ENCODE measurements at places on chromosomes 11 and 22. TPM values are rescaled to one million over a fixed set of nuclear protein-coding genes. Genes with fewer than 3 reads are reported as not detected.
A peak's percentile ranks its signal among the peaks of the same experiment; 100 is the strongest.

PTGDR2 gene
- total RNA-seq, result 0.18 TPM

DNA sequence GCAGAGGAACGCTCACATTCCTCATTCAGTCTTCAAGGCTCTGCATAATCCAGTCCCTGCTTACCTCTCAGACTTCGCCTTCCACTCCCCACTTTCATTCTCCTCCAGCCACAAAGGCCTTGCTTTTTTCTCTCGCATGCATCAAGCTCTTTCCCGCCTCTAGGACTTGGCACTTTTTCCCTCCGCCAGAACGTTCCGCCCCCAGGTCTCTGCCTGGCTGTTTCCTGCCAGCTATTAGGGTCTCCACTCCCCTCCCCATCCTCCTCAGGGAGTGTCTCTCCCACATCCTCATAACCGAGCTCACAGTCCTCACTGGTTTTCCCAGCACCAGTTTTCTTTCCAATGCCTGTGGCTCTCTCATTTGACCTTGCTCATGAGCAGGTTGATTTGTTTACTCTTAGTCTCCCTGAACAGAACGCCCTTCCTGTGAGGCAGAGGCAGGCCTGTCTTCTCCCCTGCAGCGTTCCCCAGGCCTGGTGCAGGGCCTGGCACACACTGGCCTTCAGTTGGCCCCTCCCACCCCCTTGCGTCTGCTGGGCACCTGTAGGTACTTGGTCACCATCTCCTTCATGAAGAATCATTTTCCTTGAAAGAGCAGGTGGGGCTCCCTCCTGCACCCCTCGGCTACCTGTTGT is 75.2 kb downstream of the RTL6 start:
- DNase-seq, result no peak

GRCh38 chr11:113730887-113731726 is 25.0 kb upstream of the TMPRSS5 start:
- no peak for DNase-seq

GRCh38 chr11:62148271-62148980 is 24.6 kb downstream of the INCENP start:
- DNase-seq, result peak; percentile 41

PKDREJ gene
- 0.05 TPM for total RNA-seq

- no peak for DNase-seq
These were observed 8.2 kb upstream of the FNBP4 start for GRCh38 chr11:47775240-47775869.

GRCh38 chr11:118411530-118411929 is 10.1 kb downstream of the ATP5MG start:
- no peak for DNase-seq

DNA sequence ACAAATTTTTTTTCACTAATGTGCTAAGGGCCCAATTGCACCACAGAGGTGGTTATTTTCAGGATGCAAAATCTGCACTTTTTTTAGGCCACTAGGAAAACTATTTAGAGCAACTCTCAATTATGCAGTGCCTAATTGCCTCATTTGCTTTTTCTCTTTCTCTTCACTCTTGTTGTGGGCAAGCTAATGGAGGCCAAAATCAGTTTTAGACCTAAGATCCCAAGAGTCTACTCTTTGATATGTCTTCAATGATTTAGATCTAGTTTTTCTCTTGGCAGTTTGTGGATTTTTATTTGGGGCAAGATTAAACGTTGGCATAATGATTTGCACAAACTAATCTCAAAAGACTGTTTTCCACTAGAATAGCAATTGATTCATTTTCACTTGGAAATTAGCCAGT is 1996.9 kb downstream of the LRRC4C start:
- no peak for DNase-seq

- DNase-seq, result no peak
These were observed 54.9 kb upstream of the LRRC55 start for GRCh38 chr11:57126766-57127400.

DNA sequence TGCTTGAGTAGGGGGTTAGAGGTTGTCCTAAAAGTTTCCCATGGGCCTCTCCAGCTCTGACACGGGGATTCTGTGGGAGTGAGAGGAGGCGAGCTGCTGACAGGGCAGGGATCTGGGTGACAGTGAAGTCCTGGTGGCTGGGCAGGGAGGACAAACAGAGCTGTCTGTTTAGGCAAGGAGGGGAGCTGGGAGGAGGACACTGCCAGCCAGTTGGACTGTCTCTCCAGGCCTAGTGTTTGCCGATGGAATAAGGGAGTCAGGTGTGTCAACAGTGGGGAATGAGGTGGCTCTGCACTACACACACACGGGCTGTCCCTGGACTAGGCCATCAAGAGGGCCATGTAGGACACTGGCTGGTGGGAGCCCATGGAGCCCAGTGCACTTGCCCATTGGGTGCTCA is 20.6 kb upstream of the SYT7 start:
- no peak for DNase-seq

CCDC81 gene
- 0.38 TPM for total RNA-seq

ANKRD13D gene
- 9.8 TPM for total RNA-seq

DGKZ gene
- total RNA-seq, result 13.0 TPM

IRAG1 gene
- total RNA-seq, result 0.53 TPM

GRCh38 chr11:12016246-12016645 is 7.8 kb upstream of the DKK3 start:
- no peak for DNase-seq

DNA sequence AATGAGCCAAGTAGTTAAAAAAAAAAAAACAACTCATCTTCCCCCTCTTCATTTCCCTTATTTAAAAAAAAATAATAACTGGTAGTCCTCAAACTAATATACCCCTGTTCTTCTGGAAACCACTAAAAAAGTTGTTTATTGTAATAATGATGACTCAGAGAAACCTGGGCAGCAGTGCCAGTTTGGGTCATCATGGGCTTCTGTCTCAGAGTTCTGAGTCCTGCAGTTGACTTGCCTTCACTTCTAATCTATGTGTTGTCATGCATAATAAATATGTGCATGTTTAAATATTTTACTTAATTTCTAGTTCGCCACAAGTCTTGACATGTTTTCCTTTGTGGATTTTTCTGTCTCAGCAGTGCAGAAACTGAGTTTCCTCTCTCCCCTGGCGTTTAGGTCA is 46.8 kb downstream of the PPP2R1B start:
- DNase-seq, result no peak

GRCh38 chr11:73011126-73011817 is 130.8 kb downstream of the FCHSD2 start:
- DNase-seq, result no peak

DNA sequence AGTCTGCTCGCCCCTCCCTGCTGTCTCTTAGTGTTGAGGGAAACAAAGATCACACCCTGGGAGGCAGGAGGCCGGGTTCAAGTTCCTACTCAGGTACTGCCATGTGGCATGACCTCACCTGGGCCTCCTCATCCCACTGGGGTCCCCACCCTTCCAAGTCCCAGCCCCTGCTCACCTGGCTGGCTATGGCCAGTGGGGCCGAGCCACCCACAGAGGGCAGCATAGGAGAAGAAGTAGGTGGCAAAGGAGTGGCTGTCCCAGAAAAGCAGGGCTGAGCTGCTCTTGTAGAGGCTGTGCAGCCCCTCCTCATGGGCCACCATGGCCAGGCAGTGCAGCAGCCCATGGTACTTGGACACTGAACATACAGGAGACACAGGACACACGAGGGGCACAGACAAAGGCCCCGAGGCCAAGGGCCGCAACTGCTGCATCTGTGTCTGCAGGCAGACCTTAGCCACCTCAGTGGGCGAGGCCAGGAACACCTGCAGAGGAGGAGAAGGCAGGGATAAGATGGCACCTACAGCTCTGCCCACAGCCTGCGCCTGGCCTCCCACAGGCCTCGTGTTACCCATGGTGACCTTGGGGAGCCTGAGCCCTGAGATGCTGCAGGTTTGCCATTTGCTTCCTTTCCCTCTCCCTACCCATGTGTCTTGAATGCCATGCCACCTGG is 50.6 kb upstream of the MPEG1 start:
- no peak for DNase-seq

ACP2 gene
- total RNA-seq, result 72.9 TPM

GRCh38 chr22:44220727-44221680 is 40.3 kb downstream of the PARVG start:
- no peak for DNase-seq

OR5L1 gene
- total RNA-seq, result not detected

OR52I1 gene
- not detected for total RNA-seq

DNA sequence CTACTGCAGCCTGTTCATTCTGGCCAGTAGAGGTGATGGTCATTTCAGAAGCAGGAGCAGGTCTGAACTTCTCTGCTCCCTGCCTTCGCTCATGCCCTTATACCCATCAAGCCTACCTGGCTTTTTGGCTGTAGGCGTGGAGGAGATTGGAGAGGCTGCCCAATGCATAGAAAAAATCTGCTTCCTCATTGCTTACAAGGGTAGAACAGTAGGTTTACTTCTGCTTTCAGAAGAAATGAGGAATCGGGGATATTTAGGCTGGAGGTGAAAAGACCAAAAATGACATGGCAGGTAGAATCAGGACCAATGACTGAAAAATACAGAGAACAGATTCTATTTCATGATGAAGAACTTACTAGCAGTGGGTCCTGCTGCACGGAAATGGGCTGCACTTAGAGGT is 72.9 kb upstream of the YWHAH start:
- no peak for DNase-seq

DNA sequence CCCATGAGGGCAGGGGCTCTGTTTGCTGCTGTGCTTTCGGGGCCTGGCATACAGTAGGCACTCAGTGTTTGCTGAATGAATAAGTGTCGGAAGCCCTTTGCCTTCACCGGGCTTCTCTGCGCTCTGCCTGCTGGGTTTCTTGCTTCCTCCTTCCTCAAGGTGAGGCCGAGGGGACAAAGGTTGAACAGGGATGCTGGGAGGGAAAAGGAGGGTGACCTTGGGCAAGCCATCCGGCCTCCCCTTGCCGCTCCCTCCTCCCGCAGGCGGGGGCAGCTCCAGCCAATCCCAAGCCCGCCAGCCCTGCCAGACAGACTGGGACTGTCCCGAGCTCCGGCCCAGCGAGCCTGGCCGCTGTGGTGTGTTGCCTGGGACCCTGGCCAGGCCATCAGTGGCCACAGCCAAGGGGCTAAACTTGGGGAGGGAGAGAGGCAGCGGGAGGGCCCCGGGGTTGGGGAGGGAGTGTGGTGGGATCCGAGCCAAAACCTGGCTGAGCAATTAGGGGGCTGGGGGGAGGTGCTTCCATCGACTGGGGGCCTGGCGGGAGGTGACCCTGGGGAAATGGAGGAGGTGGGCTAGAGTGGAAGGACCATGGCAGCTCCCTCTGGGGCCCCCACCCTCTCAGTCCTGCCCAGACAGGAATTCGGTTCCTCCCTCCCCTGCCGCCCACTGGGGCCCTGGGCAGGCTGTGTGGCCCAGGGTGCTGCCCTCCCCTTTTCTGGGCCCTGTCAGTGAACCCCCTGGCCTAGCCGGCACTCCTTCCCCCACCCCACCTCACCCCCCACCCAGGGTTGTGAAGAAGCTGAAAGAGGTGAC is 3.4 kb upstream of the RCOR2 start:
- DNase-seq, result peak; percentile 62

- DNase-seq, result peak; percentile 91
These were observed 273.5 kb downstream of the ST3GAL4 start for GRCh38 chr11:126628790-126629621.

DNA sequence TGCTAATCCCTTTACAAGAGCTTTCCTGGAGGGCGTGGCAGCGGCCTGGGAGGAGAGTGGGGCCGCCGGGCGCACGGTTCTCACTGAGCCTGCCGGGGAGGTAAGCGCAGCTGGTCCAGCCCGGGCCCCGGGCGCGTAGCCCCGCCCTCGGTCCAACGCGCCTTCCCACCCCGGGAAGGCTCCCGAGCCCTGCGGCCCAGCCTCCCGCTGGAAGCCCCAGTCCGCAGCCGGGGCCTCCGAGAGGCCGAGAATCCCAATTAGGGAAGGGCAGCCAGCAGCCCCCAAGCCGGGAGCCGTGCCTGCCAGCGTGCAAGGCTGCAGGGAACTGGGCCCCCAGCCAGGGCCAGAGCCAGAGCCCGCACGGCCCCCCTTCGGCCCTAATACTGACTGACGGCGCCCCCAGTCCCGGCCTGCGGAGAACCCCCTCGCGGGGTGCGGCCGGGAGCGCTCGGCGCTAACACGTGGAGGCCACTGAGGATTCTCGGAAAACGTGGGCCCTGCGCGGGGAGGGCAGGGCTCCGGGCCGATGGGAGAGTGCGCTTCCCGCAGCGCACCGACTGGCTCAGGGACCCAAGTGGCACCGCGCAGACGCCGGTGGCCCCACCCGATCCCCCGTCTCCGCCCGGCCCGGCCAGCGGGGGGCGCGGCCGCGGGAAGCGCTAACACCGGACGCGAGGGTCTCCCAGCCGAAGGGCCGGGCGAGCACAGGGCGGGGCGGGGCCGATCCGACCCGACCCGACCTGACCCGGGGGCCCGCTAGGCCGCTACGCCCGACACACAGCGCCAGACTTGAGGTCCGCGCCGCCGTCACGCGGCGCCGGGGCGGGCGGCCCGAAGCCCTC is 5.7 kb downstream of the ZFTA start:
- peak; percentile 64 for DNase-seq

MRGPRX4 gene
- not detected for total RNA-seq

- DNase-seq, result peak; percentile 58
These were observed 52.2 kb downstream of the BMAL1 start for GRCh38 chr11:13329670-13330356.

MUC5B gene
- 4.1 TPM for total RNA-seq

CABP7 gene
- not detected for total RNA-seq

- no peak for DNase-seq
These were observed 2.4 kb upstream of the MMP13 start for GRCh38 chr11:102957953-102958352.

DNA sequence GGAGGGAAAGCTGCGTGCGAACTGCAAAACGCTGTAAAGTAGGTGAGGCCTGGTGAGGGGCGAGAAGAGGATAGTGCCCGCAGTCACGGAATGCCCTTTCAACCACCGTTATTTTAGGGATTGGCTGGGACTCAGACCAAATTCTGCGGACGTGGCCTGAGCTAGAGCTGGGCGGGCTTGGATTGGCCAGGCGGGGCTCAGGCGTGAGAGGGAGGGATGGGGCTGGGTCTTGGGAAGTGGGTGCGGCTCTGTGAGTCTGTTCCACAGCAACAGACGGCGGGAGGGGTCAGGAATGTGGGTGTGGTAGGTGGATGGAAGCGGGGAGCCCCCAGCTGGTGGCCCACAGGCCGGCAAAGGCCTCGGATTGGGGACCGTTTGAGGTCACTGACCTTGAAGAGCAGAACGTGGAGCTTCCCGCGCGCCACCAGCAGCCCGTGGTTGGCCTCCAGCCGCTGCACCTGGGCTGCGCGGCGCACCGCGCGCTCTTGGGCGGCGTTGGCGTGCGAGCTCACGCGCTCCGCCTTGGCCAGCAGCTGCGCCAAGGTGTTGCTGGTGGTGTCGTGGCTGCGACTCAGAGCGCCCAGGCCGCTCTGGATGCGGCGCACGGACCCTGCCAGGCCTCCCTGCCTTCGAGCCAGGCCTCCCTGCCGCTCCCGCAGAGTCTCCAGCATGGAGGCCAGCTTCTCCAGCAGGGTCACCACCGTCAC is 444 bp downstream of the CAVIN3 start:
- DNase-seq, result peak; percentile 66

DNA sequence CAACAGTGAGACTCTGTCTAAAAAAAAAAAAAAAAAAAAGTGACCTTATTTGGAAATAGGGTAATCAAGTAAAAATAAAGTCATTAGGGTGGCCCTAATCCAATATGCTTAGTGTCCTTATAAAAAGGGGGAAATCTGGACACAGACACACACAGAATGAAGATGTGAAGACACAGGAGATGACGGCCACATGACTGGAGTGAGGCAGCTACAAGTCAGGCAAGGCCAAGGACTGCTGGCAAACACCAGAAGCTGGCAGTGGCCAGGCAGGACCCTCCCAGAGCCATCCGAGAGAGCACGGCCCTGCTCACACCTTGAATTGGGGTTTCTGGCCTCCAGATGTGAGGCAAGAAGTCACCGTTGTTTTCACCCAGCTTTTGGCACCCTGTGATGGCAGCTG is 28.6 kb downstream of the LRFN4 start:
- no peak for DNase-seq

Measured in left lobe of liver (tissue), 2 donors.